ENCODE measurements at places on chromosomes 2 and 18. TPM values are rescaled to one million over a fixed set of nuclear protein-coding genes. Genes with fewer than 3 reads are reported as not detected.

- no peaks in the 10 kb centered on the region for H3K4me1 ChIP-seq
- DNase-seq, result no peak
- no peak overlapping the region for H3K4me3 ChIP-seq
- H3K27me3 ChIP-seq, result no peaks in the 10 kb centered on the region
These were observed 25.1 kb upstream of the ARHGAP25 start for GRCh38 chr2:68709421-68709911.

DNA sequence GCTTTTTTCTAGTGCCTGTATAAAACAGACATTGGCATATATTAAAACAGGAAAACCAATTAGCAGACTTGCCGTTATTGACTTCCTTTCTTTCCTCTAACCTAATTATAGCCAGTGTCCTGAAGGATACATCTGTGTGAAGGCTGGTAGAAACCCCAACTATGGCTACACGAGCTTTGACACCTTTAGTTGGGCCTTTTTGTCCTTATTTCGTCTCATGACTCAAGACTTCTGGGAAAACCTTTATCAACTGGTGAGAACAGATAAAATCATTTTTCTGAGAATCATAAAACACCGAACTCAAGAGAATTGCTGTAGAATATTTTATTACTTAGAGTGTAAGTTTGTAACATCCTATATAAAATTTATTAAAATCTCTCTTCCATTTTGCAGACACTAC is 74.3 kb downstream of the SCN2A start:
- no peaks in the 10 kb centered on the region for H3K36me3 ChIP-seq
- no peak for DNase-seq
- no peaks in the 10 kb centered on the region for H3K4me1 ChIP-seq
- H3K27me3 ChIP-seq, result no peaks in the 10 kb centered on the region
- no peak overlapping the region for H3K4me3 ChIP-seq

- H3K4me3 ChIP-seq, result no peak overlapping the region
- H3K36me3 ChIP-seq, result no peaks in the 10 kb centered on the region
- DNase-seq, result no peak
- H3K27me3 ChIP-seq, result no peaks in the 10 kb centered on the region
- H3K27ac ChIP-seq, result no peak overlapping the region
These were observed 284.2 kb upstream of the HDAC4 start for GRCh38 chr2:239684996-239685395.

- no peaks in the 10 kb centered on the region for H3K4me1 ChIP-seq
- H3K36me3 ChIP-seq, result no peaks in the 10 kb centered on the region
- no peaks in the 10 kb centered on the region for H3K27me3 ChIP-seq
These were observed 5.2 kb upstream of the GPR55 start for GRCh38 chr2:230930149-230930780.

DNA sequence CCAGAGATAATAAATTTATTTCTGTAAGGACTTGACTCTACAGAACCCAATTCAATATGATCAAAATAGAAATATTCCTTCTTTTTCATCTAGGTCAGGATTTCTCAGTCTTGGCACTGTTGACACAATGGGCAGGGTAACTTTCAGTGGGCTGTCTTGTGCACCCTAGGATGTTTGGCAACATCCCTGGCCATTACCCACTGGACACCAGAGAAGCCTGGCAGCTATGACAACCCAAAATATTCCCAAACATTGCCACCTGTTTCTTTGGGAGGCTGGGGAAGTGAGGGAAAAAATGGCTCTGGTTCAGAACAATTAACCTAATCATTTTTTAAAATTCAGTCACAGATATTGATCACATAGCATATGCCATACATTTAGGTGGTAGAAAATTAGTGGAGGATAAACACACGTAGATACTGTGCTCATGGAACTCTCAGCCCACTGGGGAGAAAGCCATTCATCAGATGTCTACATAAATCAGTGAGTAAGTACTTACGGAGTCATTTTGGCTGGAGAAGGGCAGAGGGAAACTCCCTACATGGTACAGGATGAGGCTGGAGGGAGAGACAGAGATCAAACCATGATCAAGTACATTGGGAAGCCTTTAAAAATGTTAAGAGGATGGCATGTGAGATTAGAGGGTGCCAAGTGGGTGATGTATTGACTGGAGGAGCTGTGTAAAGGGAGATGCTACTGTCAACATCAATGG is 718 bp upstream of the TNP1 start:
- H3K27ac ChIP-seq, result no peak overlapping the region
- no peaks in the 10 kb centered on the region for H3K4me1 ChIP-seq
- H3K4me3 ChIP-seq, result no peak overlapping the region
- H3K36me3 ChIP-seq, result no peaks in the 10 kb centered on the region

DNA sequence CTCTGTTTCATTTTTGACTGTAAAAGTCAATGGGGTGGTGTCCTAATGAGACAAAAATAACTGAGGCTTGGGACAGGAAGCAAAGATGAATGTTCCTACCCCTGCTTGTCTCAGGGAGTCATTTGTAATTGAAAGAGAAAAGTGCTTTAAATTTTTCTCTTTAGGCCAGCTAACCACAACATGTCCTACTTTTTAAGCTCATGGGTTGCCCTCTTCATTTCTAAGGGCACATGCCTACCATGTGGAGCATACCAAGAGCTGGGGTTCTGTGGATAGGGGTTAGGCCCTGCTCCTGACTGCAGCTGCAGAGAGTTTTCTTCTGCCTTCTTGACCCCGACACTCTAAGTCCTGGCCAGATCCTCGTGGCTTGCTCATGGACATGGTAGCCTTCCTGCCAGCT is 96.8 kb upstream of the ARL4C start:
- no peak overlapping the region for H3K4me3 ChIP-seq
- no peaks in the 10 kb centered on the region for H3K36me3 ChIP-seq
- no peak overlapping the region for H3K27ac ChIP-seq
- DNase-seq, result no peak

DNA sequence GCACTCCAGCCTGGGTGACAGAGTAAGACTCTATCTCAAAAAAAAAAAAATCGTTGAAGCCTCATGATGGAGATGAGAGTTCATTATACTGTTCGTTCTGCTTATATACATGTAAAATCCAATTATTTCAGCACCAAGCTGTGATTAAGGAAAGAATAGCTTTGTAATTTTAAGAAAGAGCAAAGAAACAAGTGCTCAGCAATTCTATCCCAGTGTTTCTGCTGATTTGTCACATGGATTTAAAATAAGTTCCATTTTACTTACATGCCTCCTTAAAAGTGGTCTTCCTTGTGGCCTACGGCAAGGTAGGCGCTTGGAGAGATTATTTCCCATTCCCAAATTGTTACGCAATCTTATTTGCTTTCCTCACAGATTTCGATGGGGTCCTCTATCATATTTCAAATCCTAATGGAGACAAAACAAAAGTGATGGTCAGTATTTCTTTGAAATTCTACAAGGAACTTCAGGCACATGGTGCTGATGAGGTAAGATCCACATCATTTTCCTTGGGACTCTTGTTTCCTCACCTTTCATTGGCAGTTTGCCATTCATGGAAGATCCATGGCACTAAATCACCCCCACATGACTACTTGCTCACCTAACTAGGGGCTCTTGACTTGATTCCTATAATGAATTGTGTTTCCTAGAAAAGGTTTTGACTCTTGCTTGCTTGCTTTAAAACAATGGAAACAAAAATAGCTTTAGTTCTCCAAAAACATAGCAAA is 11.5 kb downstream of the ARPC2 start:
- H3K27ac ChIP-seq, result no peak overlapping the region
- peaks cover 23% of the 10 kb centered on the region for H3K36me3 ChIP-seq
- H3K4me3 ChIP-seq, result no peak overlapping the region
- H3K27me3 ChIP-seq, result no peaks in the 10 kb centered on the region
- H3K4me1 ChIP-seq, result peaks cover 5% of the 10 kb centered on the region
- DNase-seq, result no peak

DNA sequence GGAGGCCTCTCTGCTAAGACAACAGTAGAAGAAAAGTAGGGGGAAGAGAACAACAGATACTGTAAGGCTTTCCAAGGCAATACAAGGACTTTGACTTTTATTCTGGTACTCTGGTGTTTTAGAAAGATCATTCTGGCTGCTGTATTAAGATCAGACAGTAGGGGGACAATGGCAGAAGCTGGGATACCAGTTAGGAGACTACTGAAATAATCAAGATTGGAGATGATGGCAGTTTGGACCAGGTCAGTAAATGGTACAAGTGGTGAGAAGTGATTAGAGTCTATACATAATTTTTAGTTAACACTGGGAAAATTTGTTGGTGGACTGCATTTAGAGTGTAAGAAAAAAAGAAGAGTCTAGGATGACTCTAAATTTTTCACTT is 139.7 kb downstream of the ROCK1 start:
- no peaks in the 10 kb centered on the region for H3K27me3 ChIP-seq
- no peak for DNase-seq
- H3K36me3 ChIP-seq, result peaks cover 24% of the 10 kb centered on the region
- H3K4me3 ChIP-seq, result no peak overlapping the region

SLC16A14 gene
- total RNA-seq, result 0.79 TPM

ABCB11 gene
- total RNA-seq, result 74.3 TPM

TDRD15 gene
- total RNA-seq, result 0.59 TPM

Data from liver (tissue), 10 donors.